NCI-H146 (cell line): ENCODE measurements at places on chromosomes 1 and 21.

GRCh38 chr1:6465461-6466005 is 440 bp downstream of the TNFRSF25 start:
- DNase-seq, result no peak

GRCh38 chr1:234669499-234669898 is 59.5 kb upstream of the IRF2BP2 start:
- DNase-seq, result no peak

- no peak for DNase-seq
Measured at GRCh38 chr21:34878940-34879339, 170.2 kb downstream of the RUNX1 start.

DNA sequence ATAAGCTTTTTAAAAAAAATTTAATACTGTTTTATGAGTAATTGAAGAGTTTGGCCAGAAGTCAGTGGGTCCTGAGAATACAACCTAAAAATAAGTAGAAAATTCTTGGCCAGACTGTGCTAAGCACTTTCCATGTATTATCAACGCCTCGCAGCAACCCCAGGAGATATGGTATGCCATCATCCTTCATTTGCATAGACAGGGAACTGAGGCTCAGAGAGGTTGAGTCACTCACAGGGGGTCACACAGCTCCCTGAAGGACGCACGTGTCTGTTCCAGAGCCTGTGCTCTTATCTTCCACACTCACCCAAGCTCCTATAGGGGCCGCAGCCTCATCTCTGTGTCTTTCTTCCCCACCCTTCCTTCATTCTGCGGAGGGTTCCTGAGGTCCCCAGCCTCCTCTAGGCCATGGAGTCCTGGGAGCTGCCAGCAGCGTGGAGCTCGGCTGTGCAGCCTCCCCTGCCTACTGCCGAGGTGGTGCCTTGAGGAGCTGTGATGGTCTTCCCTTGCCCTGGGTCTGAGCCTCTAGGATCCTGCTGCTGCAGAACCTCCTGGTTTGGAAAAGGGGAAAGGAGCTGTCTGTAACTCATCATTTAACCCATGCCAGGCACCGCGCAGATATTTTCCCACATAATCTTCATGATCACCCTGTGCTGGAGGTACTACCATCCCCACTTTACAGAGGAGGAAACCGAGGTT is 30.3 kb upstream of the ECE1 start:
- DNase-seq, result no peak

DNA sequence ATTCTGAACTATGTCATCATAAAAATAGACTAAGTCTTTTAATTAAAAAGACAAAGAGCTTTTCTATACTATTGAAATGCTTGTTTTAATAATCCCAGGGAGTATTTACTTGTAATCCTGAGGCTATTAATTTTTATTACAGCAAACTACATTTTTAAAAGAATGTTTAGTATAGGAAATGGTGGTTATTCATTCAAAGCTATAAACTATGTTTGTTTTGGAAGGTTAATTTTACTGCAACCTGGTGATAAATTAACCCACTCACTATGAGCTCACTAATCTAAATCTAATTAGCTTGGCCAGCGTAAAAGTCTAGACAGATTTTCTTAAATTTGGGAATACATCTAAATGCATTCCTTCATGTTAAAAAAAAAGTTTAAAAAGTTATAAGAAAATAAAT is 13.8 kb upstream of the EYA3 start:
- no peak for DNase-seq

GRCh38 chr1:198811449-198811848 is 172.6 kb downstream of the PTPRC start:
- no peak for DNase-seq

GRCh38 chr1:219712506-219712905 is 99.6 kb upstream of the ZC3H11B start:
- no peak for DNase-seq

DNA sequence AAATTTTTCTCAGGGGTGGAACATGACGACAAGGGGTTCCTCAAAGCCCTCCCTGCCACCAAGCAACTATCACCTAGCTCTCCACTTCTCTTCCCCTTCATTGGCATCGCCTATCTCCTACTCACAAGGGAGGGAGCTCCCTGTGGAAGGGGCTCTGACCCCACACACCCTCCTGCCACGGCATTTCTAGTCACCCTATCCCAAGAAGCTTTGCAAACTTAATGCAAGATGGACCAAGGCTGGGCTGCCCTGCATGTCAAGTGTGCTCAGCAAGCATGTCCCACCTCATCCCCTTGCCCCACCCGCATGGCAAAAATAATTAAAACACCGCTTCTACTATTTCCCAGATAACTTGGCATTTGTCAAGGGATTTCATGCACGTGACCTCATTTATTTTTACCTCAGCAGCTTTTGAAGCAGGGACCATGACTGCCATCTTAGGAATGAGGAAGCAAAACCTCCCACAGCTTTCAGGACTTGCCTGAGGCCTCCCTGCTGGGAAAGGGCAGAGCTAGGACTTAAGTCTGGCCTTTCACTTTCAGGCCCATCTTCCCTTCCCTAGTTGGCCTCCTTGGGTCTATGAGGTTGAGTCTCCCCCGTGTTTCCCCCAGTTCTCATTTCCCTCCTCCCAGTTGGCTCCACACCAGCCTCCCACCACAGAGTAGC is 161.3 kb downstream of the TSEN15 start:
- DNase-seq, result no peak

- DNase-seq, result peak; percentile 7
Measured at GRCh38 chr1:152495066-152495675, 15.4 kb upstream of the LCE5A start.

- no peak for DNase-seq
Measured at GRCh38 chr1:24403806-24404205, 9.8 kb downstream of the STPG1 start.

GRCh38 chr1:221724931-221725605 is 16.8 kb downstream of the DUSP10 start:
- no peak for DNase-seq

GRCh38 chr1:81345110-81345509 is 455.6 kb upstream of the ADGRL2 start:
- DNase-seq, result no peak

GRCh38 chr1:165284454-165284853 is 72.1 kb downstream of the LMX1A start:
- peak; percentile 16 for DNase-seq

GRCh38 chr1:84301004-84301784 is at the start of gene SAMD13:
SAMD13 (plus strand) TSS chr1:84301708; CDS start chr1:84303235, 1,527 bp downstream.
- peak; percentile 79 for DNase-seq

- no peak for DNase-seq
Measured at GRCh38 chr1:224866940-224867339, 62.5 kb upstream of the DNAH14 start.

DNA sequence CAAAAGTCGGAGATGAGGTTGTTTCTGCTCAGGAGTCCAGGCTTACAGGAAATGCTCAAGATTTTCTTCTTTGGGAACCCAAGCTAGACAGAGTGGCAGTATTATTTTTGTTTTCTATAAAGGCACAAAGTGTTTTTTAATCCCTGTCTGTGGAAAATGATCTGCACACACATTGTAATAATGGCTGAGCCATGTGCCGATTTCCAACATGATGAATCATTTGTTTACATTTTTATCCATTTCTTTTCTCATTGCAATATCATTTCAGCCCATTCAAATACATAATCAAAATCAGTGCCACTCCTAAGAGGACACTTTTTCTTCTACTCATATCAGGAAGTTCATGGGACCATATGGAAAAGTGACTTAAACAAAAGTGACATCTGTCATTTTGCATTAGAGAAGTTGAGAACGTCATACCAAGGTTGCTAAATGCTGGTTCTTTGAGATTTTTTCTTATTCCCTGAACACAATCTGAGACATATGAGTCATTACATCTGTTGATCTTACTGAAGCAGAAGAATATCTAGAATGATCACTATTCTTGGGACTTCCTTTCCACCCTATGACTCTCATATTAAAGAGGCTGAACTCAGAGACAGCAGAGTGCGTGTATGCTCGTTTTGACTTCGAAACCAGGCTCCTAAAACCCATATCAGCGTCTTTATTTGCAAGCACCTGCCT is 44.9 kb downstream of the ACTA1 start:
- DNase-seq, result no peak

GRCh38 chr1:180243517-180244221 is 13.6 kb downstream of the LHX4 start:
- no peak for DNase-seq

DNA sequence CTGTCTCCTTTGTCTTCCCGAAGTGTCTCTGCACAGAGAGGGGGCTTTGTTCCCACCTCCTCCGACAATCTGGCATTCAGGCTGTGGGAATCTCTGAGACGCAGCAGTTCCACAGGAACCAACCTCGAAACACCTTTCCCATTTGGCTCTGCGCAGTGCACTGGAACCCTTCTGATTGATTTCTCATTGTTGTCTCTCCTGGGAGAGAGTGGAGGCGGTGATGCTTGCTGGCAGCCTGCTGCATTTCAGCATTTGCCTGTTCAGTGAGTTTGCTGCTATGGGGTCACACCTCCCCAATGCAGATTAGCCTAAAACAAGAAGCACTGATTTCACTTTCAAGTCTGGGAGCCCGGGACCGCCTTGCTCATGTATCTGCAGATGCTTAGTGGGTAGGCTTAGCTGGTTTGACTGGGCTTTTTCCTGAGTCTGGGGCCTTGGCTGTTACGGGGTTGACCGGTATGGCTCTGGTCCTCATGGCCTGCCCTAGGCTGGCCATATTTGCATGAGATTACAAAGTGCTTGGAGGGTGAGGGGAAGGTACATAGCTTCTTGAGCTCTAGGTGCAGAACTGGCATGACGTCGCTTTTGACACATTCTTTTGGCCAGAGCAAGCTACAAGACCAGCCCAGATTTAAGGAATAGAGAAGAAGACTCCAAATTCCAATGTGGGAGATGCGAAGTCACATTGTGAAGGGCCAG is 695.3 kb downstream of the PTPRU start:
- no peak for DNase-seq

DNA sequence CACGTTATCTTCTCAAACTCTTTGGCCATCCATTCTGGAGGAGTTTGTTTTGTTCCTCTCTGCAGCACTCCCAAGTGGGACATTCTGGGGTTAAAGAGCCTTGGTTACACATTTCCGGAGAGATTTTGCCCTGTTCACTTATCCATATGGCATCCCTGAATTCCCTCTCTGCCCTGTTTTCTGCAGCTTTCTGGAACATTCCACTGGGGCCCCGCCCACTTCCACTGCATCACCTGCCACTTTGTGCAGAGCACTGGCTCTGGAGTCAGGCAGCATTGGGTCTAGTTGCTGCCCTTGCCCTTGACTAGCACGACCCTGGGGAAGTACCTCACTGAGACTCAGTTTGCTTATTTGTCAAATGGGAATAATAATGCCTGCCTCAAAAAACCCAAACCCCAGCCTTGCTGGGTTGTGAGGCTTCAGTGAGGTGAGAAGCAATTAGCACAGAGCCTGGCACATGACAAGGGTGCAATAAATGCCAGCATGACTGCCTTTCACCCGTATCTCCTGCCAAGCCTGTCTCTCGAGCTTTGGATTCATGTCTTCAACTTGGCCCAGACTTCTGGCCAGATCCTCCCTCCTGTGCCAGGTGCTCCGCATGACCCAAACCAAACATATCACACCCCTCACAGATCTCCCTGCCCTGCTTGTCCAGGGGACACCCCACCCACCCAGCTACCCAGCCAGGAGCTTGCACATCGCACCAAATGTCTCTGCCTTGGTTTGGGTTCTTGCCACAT is 38.3 kb downstream of the IL6R start:
- no peak for DNase-seq
